ENCODE measurements at places on chromosomes 13 and 19. TPM values are rescaled to one million over a fixed set of nuclear protein-coding genes. Genes with fewer than 3 reads are reported as not detected.

The ZNF134 gene
- total RNA-seq: 25.0 TPM

The CACNA1A gene
- 2.2 TPM for total RNA-seq

The ZNF554 gene
- total RNA-seq: 6.1 TPM

The FAM216B gene
- not detected for total RNA-seq

The ZNF844 gene
- 20.1 TPM for total RNA-seq

The UPF1 gene
- total RNA-seq: 83.4 TPM

The SIGLEC12 gene
- 0.34 TPM for total RNA-seq

The SMAD9 gene
- total RNA-seq: 13.8 TPM

DNA sequence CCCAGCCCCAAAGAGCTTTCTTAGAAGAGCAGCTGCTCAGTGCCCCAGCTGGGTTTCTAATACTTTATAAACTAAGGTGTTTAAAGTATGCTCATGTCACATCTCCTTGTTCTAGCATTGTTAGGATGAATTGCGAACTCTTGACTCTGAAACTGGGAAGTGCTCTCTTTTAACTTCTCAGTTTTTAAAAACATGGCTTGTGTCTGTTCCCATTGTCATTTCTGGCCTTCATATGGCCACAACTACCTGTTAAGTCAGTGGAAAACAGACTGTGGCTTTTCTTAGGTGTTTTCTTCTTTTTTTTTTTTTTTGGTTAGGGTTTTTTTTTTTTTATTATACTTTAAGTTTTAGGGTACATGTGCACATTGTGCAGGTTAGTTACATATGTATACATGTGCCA, 164.7 kb downstream of the KCNRG start:
- no peak for DNase-seq

- DNase-seq: no peak
Measured at GRCh38 chr13:107819071-107819470, 396.3 kb downstream of the LIG4 start.

- no peak for DNase-seq
Measured at GRCh38 chr19:16376649-16377048, 52.0 kb downstream of the KLF2 start.

- DNase-seq: peak; percentile 76
Measured at GRCh38 chr19:3304871-3305423, 61.4 kb upstream of the NFIC start.

DNA sequence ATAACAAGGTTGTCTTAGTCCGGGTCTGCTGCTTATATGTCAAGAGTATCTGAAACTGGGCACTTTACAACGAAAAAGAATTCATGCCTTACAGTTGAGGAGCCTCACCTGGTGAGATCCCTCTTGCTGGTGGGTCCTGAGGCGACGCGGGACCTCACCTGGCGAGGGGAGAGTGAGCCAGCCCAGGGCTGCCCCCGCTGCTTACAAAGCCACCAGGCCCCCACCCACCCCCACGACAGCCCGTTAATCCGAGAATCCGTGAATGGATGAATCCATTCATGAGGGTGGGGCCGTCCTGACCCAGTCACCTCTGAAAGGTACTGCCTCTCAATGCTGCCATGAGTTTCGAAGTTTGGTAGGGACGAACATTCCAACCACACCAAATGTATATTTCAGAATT, 54.0 kb upstream of the F7 start:
- DNase-seq: no peak

DNA sequence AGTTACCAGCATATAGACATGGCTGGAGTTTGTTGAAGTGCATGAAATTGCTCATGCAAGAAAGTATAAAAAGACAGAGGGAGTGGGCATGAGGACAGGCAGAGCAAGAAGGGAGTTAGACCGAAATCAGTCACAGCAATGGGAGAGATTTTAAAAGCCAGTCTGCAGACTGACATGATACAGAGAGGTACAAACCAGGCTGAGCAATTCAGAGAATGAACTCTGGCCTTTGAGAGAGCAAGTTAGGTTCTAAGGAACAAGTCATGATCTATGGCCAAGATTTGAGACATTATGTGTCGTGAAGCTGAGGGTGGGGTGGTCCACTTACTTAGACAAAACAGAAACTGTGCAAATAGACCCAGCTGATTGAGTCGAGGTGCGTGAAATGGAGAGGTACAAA, 93.4 kb upstream of the TSC22D1 start:
- no peak for DNase-seq

GRCh38 chr13:112183532-112184090, 116.7 kb downstream of the SOX1 start:
- no peak for DNase-seq

- DNase-seq: no peak
Measured at GRCh38 chr19:3683405-3684053, 16.7 kb downstream of the PIP5K1C start.

DNA sequence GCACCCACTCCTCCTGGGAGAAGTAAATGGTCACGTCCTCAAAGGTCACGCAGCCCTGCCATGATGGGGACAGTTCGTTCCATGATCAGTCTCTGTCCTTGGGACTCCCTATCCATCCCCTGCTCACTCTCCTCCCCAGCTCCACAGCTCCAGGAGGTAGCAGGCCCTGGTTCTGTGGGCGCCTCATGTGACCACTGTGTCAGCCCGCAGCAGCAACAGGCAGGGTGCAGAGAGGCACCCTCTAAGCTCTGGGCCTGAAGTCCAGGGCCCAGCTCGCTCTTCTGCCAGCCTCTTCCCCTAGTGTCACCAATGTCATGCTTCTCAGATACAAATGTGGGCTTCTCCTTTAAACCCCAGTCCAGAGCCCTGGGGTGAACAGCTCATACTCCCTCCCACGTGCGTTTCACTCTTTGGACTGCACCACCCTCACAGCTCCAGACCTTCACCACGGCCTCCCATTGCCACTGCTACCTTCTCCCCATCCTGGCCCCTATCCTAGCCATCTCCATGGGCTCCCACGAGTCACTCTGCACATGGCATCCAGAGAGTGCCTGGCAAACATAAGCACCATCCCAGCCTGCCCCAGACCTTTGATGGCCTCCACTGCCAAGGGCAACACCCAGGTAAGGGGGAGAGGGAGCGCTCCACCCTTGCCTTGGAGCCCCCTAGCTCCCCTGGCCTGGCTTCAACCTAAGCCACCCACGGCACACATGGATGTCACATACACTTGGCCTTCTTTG, 2.9 kb downstream of the ZNF792 start:
- DNase-seq: no peak

DNA sequence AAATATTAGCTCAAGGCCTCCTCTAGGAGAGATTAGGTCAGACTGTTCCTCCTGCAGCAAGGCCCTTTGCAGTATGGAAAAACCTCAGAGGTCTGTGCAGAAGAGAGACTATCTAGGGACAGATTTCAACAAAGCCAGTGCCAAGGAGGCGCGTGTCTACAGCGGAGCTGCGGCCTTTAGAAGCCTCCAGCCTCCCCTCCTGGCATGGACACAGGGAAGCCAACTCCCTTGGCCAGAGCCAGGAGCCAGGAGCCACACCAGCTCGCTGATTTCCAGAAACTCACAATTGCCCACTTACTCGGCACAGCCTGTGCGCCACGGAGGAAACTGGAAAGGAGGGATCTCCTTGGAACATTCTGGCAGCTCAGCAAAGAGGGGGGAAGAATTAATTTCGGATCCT, 63.4 kb downstream of the INSR start:
- peak; percentile 48 for DNase-seq

GRCh38 chr13:74597526-74597925, 463.3 kb upstream of the KLF12 start:
- no peak for DNase-seq

DNA sequence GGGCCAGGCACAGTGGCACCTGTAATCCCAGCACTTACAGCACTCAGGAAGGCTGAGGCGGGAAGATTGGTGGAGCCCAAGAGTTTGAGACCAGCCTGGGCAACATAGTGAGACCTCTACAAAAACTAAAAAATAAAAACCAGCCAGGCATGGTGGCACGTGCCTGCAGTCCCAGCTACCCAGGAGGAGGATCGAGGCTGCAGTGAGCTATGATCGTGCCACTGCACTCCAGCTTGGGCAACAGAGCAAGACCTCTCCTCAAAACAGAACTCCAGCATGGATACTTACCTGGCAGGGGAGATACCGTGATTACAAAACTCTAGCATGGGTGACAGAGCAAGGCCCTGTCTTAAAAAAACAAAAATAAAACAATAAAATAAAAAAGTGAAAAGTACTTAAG, 95.3 kb downstream of the GJA3 start:
- DNase-seq: no peak

GRCh38 chr19:30679153-30679702, 307.0 kb downstream of the ZNF536 start:
- DNase-seq: no peak

GRCh38 chr13:64546371-64546770, 2683.8 kb downstream of the PCDH9 start:
- DNase-seq: no peak

DNA sequence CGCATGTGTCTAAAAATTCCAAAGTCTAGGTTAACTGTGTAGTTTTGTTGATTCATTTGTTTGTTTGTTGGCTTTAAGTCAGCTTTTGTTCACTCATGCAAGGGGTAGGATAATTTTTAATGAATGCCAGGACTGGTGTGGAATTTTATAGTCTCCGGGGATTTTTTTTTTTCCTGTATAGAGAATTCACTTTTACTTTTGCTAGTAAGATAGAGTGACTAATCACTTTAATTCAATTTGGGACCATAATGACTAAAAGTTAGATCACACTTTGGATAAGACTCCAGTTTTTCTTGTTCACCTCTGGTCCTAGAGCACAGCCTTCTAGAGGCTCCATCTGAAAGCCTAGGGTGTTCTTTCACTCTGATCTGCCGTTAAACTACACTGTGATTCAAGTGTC, 1690.0 kb downstream of the PCDH9 start:
- no peak for DNase-seq

GRCh38 chr19:12720851-12721655, 2.7 kb downstream of the TNPO2 start:
- DNase-seq: no peak

Measured in ureter (tissue), 1 donor.